ENCODE measurements at places on chromosomes 4 and X.

- no peak for DNase-seq
These were observed 1.2 kb downstream of the USP46 start for GRCh38 chr4:52657618-52658501.

- DNase-seq: no peak
These were observed 98.5 kb downstream of the RRAGB start for GRCh38 chrX:55816023-55816422.

- DNase-seq: no peak
These were observed 7.0 kb upstream of the SLC7A11 start for GRCh38 chr4:138249132-138249531.

- no peak for DNase-seq
These were observed 71.0 kb downstream of the DDX60L start for GRCh38 chr4:168409089-168409801.

- DNase-seq: no peak
These were observed 56.2 kb upstream of the ADRA2C start for GRCh38 chr4:3709846-3710441.

All from NCI-H460 (cell line).